Inflammatory macrophage treated with lipopolysaccharide for 4 hours (primary cell): ENCODE measurements at places on chromosomes 11 and 22.
A peak's percentile ranks its signal among the peaks of the same experiment; 100 is the strongest.

GRCh38 chr11:118928870-118929500 is 3.3 kb upstream of the BCL9L start:
- DNase-seq, result no peak

DNA sequence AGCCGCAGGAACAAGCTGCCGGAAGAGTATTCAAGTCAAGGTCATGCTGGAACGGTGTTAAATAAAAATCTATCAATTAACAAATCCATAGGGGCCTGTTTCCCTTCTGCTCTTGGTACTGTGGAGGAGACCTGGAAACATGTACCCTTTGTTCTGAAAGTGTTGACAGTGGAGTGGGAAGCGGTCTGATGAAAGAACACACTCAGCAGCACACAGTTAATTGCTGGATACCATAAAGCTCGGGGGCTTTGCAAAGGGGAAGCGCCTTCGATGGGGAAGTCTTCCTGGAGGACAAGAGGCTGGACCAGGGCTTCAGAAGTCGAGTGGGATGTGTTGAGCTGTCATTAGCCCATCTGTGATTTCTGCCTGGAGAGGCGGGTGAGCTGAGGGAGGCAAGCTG is 112.5 kb upstream of the CLPB start:
- no peak for DNase-seq

DNA sequence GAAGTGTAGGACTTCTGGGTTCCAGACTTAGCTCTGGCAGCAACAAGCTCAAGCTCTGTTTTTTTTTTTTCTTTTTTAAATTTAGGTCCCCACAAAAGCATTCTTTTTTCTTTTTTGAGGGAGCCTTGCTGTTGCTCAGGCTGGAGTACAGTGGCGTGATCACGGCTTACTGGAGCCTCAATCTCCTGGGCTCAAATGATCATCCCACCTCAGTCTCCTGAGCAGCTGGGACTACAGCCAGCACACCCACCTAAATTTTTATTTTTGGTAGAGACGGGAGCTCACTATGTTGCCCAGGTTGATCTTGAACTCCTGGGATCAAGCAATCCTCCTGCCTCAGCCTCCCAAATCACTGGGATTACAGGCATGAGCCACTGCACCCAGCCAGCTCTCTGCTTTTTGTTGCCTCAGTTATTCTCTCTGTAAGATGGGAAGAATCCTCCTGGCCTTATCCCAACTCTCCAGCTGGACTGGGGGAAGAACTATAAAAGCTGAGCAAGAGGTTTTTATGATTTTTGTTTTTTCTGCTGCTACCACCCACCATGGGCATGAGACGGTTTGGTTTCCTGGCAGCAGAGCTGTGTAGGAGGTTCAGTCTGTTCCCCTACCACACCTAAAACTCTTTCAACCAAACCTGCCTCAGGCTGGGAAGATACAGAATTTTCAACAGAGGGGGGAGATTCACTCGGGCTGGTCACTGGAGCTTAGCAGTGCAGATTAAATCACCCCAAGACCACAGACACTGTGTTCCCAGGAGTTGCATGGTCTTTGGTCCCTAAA is 11.6 kb upstream of the MTFP1 start:
- no peak for DNase-seq

- no peak for DNase-seq
These were observed 12.5 kb downstream of the RAC2 start for GRCh38 chr22:37231406-37232139.

DNA sequence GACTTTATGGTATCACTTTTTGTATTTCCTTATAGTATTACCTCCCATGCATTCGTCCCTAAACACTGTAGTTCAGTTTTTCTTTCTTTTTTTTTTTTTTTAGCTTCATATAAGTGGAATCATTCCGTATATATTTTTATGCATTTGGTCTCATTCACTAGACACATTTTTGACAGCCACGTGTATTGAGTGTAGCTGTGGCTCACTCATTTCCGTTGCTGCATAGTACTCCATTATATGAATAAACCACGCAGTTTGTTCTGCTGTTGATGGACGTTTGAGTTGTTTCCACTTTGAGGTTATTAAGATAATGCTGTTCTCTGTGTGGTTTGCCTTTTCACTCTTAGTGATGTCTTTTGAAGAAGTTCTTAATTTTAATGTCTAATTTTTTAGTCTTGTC is 8.4 kb downstream of the APLP2 start:
- no peak for DNase-seq

DNA sequence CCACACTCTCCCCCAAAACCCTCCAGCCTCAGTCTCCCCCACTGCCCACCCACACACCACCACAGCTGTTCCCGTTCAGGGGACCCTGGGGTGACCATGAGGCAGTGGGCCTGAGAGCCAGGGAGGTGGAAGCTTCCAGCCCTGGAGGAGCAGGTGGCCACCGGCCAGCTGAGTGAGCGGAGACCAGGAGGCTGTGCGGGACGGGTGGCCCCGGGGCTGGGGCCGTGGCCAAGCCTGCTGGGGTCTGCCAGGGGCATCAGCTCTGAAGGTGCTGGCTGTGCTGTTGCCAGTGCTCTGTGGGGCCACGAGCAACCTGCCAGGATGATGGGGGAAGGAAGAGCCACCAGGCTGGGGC is 26.0 kb downstream of the OSBPL5 start:
- no peak for DNase-seq

DNA sequence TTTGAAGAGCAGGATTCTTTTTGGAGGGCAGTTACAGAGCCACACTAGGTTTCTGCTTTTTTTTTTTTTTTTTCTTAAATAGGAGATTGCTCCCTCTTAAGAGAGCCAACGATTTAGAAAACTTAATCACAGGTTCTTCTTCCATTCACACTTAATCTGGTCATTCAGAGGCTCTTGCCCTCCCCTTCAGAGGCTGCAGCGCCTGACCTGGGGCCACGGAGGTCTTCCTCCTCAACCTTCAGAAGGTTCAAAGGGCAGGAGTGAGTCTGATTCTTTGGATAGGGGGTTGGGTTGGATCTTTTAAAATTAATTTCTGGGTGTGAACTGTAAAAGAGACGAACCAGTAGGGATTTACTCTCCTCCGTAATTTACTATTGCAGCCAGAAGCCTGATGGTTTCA is 57.1 kb downstream of the ZNRF3 start:
- no peak for DNase-seq

GRCh38 chr11:89205378-89205777 is 27.7 kb downstream of the TYR start:
- no peak for DNase-seq

DNA sequence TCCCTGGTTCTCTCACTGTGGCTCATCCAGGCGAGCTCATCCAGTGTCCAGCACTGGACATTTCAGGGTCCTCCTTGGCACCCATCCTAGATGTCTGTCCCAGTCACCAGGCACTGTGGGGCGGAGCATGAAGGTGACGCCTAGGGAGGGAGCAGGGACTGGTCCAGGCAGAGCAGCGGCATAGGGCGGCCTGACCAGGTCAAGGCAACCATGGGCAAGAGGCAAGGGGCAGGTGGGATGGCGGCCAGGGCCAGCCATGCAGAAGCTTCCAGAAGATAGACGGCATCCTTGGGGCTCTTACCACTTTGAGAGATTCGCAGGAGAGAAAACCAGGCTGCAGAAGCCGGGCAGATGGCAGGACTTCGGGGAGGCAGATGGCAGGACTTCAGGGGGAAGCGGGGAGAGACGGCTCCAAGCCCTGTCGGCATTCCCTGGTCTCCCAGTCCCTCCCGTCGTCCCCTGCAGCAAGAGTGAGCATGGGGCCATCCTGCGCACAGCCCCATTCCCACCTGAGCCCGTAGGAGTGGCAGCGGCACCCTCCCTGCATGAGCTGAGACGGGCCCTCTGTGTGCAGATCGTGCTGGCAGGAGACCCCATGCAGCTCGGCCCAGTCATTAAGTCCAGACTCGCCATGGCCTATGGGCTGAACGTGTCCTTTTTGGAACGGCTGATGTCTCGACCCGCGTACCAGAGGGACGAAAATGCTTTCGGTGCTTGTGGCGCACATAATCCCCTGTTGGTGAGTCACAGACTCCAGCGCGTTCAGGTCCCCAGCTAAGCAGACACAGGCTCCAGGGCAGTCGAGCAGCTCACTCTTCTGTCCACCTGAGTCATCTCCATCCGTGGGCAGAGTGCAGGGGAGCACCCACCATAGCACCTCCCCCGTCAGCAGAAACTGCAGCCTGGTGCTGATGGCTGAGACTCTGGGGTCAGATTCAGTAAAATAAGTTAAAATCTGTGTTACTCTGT is 20.1 kb upstream of the PANX2 start:
- DNase-seq, result no peak

- DNase-seq, result no peak
These were observed 270.3 kb upstream of the KIRREL3 start for GRCh38 chr11:127270851-127271250.

GRCh38 chr22:22687638-22688500 is 43.5 kb downstream of the GGTLC2 start:
- peak; percentile 46 for DNase-seq

DNA sequence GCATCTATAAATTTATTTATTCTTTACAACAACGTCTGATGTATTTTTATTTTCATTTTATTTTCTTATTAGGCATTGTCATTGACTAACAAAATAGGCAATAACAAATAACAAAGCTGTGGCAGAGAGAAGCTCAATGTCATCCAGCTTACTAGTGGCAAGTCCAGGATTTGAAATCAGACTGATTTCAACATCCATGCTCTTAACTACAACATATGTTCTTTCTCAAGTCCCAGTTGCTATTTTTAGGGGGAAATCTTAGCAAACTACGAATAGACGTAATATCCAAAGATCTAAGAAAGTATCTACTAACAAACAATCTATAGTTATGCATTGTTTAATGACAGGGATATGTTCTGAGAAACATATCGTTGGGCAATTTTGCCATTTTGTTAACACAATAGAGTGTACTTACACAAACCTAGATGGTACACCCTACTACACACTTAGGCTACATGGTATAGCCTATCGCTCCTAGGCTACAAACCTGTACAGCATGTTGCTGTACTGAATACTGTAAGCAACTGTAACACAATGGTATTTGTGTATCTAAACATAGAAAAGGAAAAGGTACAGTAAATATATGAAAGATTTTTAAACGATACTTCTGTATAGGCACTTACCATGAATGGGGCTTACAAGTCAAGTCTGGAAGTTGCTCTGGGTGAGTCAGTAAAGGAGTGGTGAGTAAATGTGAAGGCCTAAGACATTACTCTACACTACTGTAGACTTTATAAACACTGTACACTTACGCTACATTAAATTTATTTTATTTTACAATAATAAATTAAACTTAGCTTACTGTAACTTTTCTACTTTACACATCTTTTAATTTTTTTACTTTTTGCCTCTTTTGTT is 151.3 kb downstream of the DLG2 start:
- no peak for DNase-seq

DNA sequence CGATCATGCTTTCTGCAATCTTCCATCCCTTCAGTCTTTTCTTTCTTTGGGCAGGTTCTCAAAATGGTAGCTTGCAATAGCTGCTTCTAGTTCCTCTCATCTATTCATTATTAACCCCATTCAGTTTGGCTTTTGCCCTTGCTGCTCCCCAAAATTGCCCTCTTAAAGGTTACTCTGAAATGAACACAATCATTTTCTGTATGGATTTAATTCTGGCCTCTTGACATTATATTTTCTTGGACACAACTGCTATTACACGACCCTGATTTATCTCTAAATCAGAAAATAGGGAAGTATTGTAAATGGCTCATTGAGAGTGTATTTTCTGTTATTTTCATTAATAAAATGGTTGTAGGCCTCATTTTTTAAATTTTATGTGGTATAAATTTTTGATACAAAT is at the start of gene ANGPTL5:
Gene ANGPTL5 (minus strand): TSS at position 101 of the 400 bp plus-strand sequence. CDS start 8,613 bp downstream, outside the sequence.
- no peak for DNase-seq

- DNase-seq, result no peak
These were observed 439.4 kb upstream of the ARHGAP42 start for GRCh38 chr11:100247704-100248103.

- peak; percentile 91 for DNase-seq
These were observed 40.0 kb downstream of the COMMD9 start for GRCh38 chr11:36249246-36249645.

- DNase-seq, result no peak
These were observed 42.7 kb upstream of the MRGPRX1 start for GRCh38 chr11:18981897-18982296.

GRCh38 chr11:46271875-46272815 is 5.3 kb upstream of the CREB3L1 start:
- DNase-seq, result no peak

GRCh38 chr22:48938741-48939140 is 888.9 kb downstream of the BRD1 start:
- no peak for DNase-seq

- DNase-seq, result no peak
These were observed 153.0 kb upstream of the TIMP3 start for GRCh38 chr22:32648486-32648885.

GRCh38 chr11:132490978-132491377 is 1041.3 kb downstream of the OPCML start:
- no peak for DNase-seq
